ENCODE measurements at places on chromosomes 4 and X.

GRCh38 chrX:12239356-12240082, 101.2 kb downstream of the FRMPD4 start:
- no peak for DNase-seq

- DNase-seq = no peak
Measured at GRCh38 chr4:92658318-92658717, 354.6 kb downstream of the GRID2 start.

- DNase-seq = no peak
Measured at GRCh38 chrX:150163956-150164726, 199.0 kb upstream of the MAMLD1 start.

- DNase-seq = no peak
Measured at GRCh38 chr4:183181081-183181480, 82.0 kb downstream of the WWC2 start.

DNA sequence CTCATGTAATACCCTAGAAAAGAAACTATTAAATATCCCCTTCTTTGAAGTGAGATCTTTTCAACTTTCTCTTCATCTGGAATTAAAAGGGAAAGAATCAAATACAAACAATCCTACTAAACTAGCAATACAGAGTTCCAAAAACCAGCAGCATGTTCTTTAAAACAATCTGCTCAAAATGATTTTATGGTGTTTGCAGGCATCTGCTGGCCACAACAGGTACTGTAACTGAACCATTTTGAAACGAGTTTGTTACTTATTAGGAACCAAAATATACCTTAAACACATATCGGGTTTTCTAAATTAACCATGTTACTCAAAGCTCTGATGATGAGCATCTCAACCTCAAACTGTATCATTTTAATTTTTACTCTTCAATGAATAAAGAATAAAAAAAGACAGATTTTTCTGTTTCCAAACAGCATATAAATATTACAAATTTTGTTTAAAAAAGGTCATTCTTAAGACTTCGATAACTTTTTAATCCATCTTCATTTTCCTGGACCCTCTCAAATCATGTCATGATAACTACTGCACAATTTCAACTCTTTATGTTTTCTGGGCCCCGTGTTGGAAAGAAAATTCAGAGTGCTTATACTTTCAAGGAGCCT, 56.5 kb downstream of the ARAP2 start:
- peak; percentile 4 for DNase-seq

Measured in NCI-H1105 (cell line).